Hematopoietic multipotent progenitor cell (in vitro differentiated cells): ENCODE measurements at places on chromosomes 3 and 15.

- DNase-seq = no peak
These were observed 2.5 kb downstream of the UBP1 start for GRCh38 chr3:33437556-33438283.

GRCh38 chr3:155748611-155749365 lies 3.9 kb upstream of the PLCH1 start:
- DNase-seq = no peak

GRCh38 chr3:29410220-29410619 lies 129.3 kb downstream of the RBMS3 start:
- DNase-seq = no peak

- no peak for DNase-seq
These were observed 10.2 kb downstream of the H1-8 start for GRCh38 chr3:129553171-129553570.

- no peak for DNase-seq
These were observed 53.4 kb downstream of the PDZRN3 start for GRCh38 chr3:73571238-73571794.
